ENCODE measurements at places on chromosomes 2 and 18. TPM values are rescaled to one million over a fixed set of nuclear protein-coding genes. Genes with fewer than 3 reads are reported as not detected.

Gene ITPRIPL1
- total RNA-seq: 2.8 TPM

Gene TLX2
- not detected for total RNA-seq

Gene KIF5C
- 3.8 TPM for total RNA-seq

Gene TCF23
- not detected for total RNA-seq

Gene TYW5
- 6.8 TPM for total RNA-seq

Gene SLC38A11
- total RNA-seq: 0.18 TPM

Gene FOXD4L1
- total RNA-seq: not detected

Gene LYG2
- total RNA-seq: not detected

Gene SNORC
- total RNA-seq: 2.2 TPM

Gene KATNAL2
- total RNA-seq: 9.3 TPM

Gene NCKAP5
- total RNA-seq: 0.87 TPM

Gene MLPH
- 6.1 TPM for total RNA-seq

Gene DNPEP
- total RNA-seq: 42.3 TPM

Gene STRN
- 27.5 TPM for total RNA-seq

Gene C1QL2
- total RNA-seq: not detected

Gene UGT1A3
- not detected for total RNA-seq

Gene TDRD15
- total RNA-seq: 0.10 TPM

Gene NOSTRIN
- total RNA-seq: not detected

Gene CELF4
- 0.22 TPM for total RNA-seq

Gene PAIP2B
- 0.73 TPM for total RNA-seq

Gene CCDC68
- total RNA-seq: not detected

Gene HMSD
- not detected for total RNA-seq

Gene DTNA
- total RNA-seq: 3.7 TPM

Gene CXCR1
- not detected for total RNA-seq

Gene TRIP12
- 231 TPM for total RNA-seq

Gene VIL1
- not detected for total RNA-seq

Gene SDC1
- 11.4 TPM for total RNA-seq

Gene LYPD6
- total RNA-seq: 0.82 TPM

Gene STARD6
- total RNA-seq: not detected

Gene CERKL
- not detected for total RNA-seq

Gene ZEB2
- total RNA-seq: 95.4 TPM

Gene HOXD9
- not detected for total RNA-seq

Gene MOB1A
- total RNA-seq: 81.0 TPM

Gene UGT1A8
- total RNA-seq: not detected
